H9 (cell line): ENCODE measurements at places on chromosomes 6 and 20. TPM values are rescaled to one million over a fixed set of nuclear protein-coding genes. Genes with fewer than 3 reads are reported as not detected.
A peak's percentile ranks its signal among the peaks of the same experiment; 100 is the strongest.

Gene PCK1
- not detected in 2 replicates for total RNA-seq

Gene TNFRSF6B
- 0.86 TPM in 1 of 2 replicates, not detected in the other for total RNA-seq

- DNase-seq, result no peak
- no peak overlapping the region for H3K4me3 ChIP-seq
- no peaks in the 10 kb centered on the region for H3K4me1 ChIP-seq
Observed at GRCh38 chr6:27839626-27840475, 72.3 kb downstream of the OR2B2 start.

DNA sequence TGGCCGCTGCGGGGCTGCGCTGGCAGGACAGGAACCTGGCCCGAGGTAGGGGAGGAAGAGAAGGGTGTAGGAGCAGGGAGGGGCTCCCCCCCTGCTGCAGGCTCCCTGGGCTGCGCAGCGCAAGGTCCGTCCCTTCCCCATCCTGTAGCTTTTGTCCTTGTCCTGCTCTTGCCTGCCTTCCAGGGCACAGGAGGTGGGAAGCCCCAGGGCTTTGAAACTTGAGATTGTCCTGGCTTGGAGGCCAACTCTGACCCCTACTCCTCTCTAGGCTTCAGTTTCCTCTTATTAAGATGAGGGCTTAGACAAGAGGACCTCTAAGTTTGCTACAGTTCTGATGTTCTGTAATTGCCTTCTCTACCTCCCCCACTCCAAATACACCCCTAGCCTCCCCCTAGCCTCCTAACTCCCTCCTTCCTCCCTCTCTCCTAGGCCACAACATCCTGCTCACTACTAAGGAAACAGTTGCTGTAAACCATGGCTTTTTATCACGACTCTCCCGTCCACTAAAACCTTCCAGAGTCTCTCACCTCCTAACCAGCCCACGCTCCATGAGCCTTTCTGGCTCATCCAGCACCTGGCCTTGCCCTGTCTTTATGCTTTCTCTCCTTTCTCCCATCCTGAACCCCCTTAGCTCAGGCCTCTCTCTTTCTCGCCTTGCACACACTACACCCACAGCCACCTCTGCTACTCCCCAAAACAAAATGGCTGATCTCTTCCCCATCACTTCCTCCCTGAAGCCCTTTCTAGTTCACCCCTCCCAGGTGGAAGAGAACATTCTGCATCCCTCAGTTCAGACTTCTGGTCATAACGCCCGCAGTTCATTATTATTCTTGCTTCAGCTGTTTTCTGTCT is 10.2 kb downstream of the UNC5CL start:
- peak overlapping the region; percentile 68 for H3K4me3 ChIP-seq
- H3K27me3 ChIP-seq, result no peaks in the 10 kb centered on the region
- H3K27ac ChIP-seq, result no peak overlapping the region
- peak; percentile 76 for DNase-seq

DNA sequence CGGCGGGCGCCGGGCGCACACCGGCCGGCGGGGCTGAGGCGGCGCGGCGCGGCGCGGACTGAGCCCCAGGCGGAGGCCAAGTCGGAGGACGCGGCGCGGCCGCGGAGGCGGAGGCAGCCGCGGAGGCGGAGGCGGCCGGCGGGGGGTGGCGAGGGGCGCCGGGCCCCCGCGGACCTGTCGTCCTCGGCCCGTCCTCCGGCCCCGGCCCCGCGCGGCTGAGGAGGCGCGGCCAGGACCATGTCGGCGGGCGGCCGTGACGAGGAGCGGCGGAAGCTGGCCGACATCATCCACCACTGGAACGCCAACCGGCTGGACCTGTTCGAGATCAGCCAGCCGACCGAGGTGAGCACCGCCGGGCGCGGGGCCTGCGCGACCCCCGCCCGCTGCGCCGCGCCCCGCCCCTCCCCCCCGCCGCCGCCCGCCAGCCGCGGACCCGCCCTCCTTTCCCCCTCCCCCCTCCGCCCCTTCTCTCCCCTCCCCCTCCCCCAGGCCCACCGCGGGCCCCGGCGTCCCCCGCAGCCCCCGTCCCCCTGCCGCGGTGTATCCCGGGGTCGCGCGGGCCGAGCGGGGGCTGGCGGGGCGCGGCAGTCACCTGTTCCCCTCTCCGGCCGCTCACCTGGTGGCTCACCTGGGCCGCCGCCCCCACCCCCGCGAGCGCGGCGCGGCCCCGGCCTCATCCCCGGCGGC is at the start of gene AFDN:
Gene AFDN (plus strand): TSS at position 16 of the 687 bp plus-strand sequence. CDS start 222 bp downstream, at position 238.
- H3K4me1 ChIP-seq, result no peaks in the 10 kb centered on the region
- no peaks in the 10 kb centered on the region for H3K36me3 ChIP-seq
- no peaks in the 10 kb centered on the region for H3K27me3 ChIP-seq
- peak; percentile 56 for DNase-seq
- H3K4me3 ChIP-seq, result peak within 1 kb of the TSS; percentile 99
- no peak within 1 kb of the TSS for H3K27ac ChIP-seq
